Endothelial cell (in vitro differentiated cells): ENCODE measurements at places on chromosomes 6 and 20. TPM values are rescaled to one million over a fixed set of nuclear protein-coding genes. Genes with fewer than 3 reads are reported as not detected.

DNA sequence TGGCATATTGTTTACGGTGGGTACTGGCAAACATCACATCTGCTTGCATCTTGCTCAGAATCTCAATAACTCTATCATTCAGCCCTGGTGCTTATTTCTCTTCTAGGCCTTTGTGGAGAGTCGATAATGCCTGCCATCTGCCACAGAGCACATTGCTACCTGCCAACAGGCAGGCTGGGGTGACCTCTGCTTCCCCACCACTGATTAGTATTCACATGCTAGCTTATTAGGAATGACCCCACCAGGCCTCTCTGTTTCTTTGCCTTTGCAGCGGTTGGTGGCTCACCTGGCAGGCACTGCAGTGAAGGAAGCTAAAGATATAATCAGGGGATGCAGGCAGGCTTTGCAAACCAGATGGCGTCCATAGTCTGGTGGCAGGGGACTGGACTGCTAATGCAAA is 154.5 kb downstream of the MMS22L start:
- no peak overlapping the region for H3K4me3 ChIP-seq
- no peaks in the 10 kb centered on the region for H3K36me3 ChIP-seq
- H3K27ac ChIP-seq: no peak overlapping the region

GRCh38 chr20:59518881-59519706 is 85.2 kb upstream of the PHACTR3 start:
- peaks cover 21% of the 10 kb centered on the region for H3K4me1 ChIP-seq
- peaks cover 2% of the 10 kb centered on the region for H3K27me3 ChIP-seq
- H3K4me3 ChIP-seq: no peak overlapping the region
- H3K36me3 ChIP-seq: no peaks in the 10 kb centered on the region
- DNase-seq: peak; percentile 49
- H3K27ac ChIP-seq: no peak overlapping the region

DNA sequence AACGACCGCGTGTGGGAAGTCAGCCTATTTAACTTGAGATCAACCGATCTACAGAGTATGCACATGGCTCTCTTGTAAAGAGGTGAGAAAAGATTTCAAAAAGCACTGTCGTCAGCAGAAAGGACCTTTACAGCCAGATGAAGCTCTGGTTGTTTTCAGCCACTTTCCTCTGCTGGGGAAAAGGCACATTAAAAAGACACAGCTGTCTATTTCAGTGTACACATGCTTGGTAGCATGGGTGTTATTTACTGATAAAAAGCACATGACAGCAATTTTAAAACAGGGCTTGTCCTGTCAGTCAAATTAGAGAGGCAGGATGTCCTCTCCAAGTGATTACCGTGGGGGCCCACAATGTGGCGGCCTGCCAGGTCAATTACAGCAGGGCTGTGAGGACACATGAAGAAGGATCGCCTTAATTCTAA is 188.9 kb downstream of the PRKN start:
- H3K4me3 ChIP-seq: no peak overlapping the region
- no peak for DNase-seq
- peaks cover 1% of the 10 kb centered on the region for H3K27me3 ChIP-seq
- H3K36me3 ChIP-seq: no peaks in the 10 kb centered on the region

- H3K27me3 ChIP-seq: peaks cover 4% of the 10 kb centered on the region
- no peak for DNase-seq
- H3K36me3 ChIP-seq: no peaks in the 10 kb centered on the region
Measured at GRCh38 chr6:78460711-78461110, 406.6 kb upstream of the IRAK1BP1 start.

- no peaks in the 10 kb centered on the region for H3K27me3 ChIP-seq
- no peaks in the 10 kb centered on the region for H3K4me1 ChIP-seq
- H3K27ac ChIP-seq: no peak overlapping the region
- no peak overlapping the region for H3K4me3 ChIP-seq
- DNase-seq: no peak
Measured at GRCh38 chr20:44856856-44857448, 28.6 kb upstream of the YWHAB start.

- peaks cover 3% of the 10 kb centered on the region for H3K27me3 ChIP-seq
- H3K4me1 ChIP-seq: peaks cover 14% of the 10 kb centered on the region
- H3K27ac ChIP-seq: no peak overlapping the region
- DNase-seq: no peak
- no peak overlapping the region for H3K4me3 ChIP-seq
Measured at GRCh38 chr6:3046295-3046694, 22.0 kb upstream of the RIPK1 start.

- H3K36me3 ChIP-seq: no peaks in the 10 kb centered on the region
- no peak for DNase-seq
- H3K4me1 ChIP-seq: no peaks in the 10 kb centered on the region
- H3K27ac ChIP-seq: no peak overlapping the region
- H3K4me3 ChIP-seq: no peak overlapping the region
Measured at GRCh38 chr6:159877256-159877808, 13.5 kb upstream of the MAS1 start.

GRCh38 chr6:5138995-5139827 is 54.1 kb downstream of the PPP1R3G start:
- no peak overlapping the region for H3K4me3 ChIP-seq
- peaks cover 22% of the 10 kb centered on the region for H3K4me1 ChIP-seq
- no peak overlapping the region for H3K27ac ChIP-seq

GRCh38 chr20:10649797-10650160 is 24.0 kb downstream of the JAG1 start:
- H3K36me3 ChIP-seq: peaks cover 72% of the 10 kb centered on the region
- DNase-seq: no peak
- no peak overlapping the region for H3K27ac ChIP-seq
- no peak overlapping the region for H3K4me3 ChIP-seq
- H3K4me1 ChIP-seq: peaks cover 16% of the 10 kb centered on the region

DNA sequence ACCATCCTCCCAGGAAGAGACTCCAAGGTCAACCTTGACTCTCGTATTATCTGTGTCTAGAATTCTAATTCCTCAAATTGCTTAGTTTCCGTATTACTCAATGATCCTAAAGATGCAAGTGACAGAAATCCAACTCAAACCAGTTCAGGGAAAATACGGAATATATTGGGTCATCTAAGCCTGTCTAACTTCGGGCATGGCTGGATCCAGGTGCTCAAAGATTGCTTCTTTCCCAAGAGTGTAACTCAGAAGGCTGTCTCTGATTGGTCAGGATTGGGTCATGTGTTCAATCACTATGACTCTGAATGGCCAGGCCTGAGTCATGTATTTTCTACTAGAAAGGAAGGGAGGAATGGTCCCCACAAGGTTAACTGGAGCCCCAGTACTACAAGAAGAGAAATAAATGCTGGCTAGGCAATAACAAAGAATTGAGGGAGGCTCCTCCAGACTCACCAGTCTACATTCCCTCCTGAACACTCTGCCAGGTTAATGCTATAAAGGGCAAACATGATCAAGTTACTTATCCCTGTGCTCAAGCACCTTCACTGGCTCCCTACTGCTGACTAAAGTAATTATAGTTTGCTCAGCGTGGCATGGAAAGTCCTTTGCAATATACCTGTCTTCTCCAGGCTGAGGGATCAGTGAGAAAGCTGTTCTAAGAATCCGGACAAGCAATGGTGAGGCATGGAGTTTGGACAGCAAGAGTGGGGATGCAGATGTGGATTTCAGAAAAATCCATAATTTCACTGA is 15.4 kb upstream of the PREX1 start:
- H3K4me3 ChIP-seq: no peak overlapping the region
- H3K27ac ChIP-seq: no peak overlapping the region
- no peaks in the 10 kb centered on the region for H3K27me3 ChIP-seq
- no peaks in the 10 kb centered on the region for H3K36me3 ChIP-seq
- H3K4me1 ChIP-seq: peaks cover 10% of the 10 kb centered on the region

- H3K4me1 ChIP-seq: peaks cover 33% of the 10 kb centered on the region
- H3K36me3 ChIP-seq: no peaks in the 10 kb centered on the region
- peaks cover 6% of the 10 kb centered on the region for H3K27me3 ChIP-seq
- peak; percentile 14 for DNase-seq
Measured at GRCh38 chr6:25085756-25086155, 150.0 kb upstream of the RIPOR2 start.

GRCh38 chr6:111533087-111533784 is 50.2 kb upstream of the REV3L start:
- peaks cover 18% of the 10 kb centered on the region for H3K4me1 ChIP-seq
- H3K27ac ChIP-seq: no peak overlapping the region
- no peak for DNase-seq
- no peaks in the 10 kb centered on the region for H3K27me3 ChIP-seq
- no peaks in the 10 kb centered on the region for H3K36me3 ChIP-seq

- peak; percentile 12 for DNase-seq
- no peaks in the 10 kb centered on the region for H3K36me3 ChIP-seq
Measured at GRCh38 chr6:31321820-31322219, 35.2 kb downstream of the HLA-B start.

DNA sequence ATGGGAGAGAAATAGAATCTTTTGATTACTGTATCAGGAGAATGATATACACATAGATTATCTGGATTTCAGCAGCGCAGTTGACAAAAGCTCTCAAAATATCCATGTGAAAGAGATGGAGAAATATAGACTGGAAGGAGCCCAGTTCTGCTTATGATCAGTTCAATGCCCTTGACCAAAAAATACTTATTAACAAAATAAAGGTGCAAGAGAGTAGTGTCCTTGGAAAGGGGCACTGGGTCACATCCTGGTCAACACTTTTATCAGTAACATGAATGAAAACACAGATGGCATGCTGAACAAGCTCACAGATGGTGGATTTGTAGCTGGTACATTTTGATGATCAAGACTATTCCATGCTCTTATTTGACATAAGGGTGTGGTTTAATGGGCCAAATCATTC is 63.9 kb upstream of the PLEKHG1 start:
- DNase-seq: no peak
- peaks cover 2% of the 10 kb centered on the region for H3K27me3 ChIP-seq
- no peak overlapping the region for H3K27ac ChIP-seq
- H3K36me3 ChIP-seq: no peaks in the 10 kb centered on the region

DNA sequence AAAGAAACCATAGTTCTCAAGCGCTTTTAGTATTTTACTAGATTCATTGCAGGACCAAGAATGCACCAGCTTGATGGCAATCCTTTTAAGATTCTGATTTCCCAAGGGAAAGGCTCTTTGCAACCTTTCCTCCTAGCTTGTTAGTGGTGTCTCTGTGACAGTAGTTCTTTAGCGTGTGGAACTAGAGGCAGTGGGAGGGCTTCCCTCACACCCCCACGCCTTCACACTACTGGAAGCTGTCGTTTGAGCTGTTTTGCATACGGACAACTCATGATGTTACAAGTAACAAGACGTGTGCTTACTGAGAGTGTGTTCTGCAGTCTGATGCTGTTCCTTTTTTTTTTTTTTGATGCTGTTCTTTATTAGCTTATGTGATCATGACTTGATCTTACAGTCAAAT is 34.1 kb downstream of the EYA4 start:
- no peak overlapping the region for H3K27ac ChIP-seq
- no peaks in the 10 kb centered on the region for H3K4me1 ChIP-seq

- no peaks in the 10 kb centered on the region for H3K36me3 ChIP-seq
- no peak overlapping the region for H3K4me3 ChIP-seq
- H3K27me3 ChIP-seq: peaks cover 1% of the 10 kb centered on the region
- H3K4me1 ChIP-seq: peaks cover 20% of the 10 kb centered on the region
- no peak for DNase-seq
Measured at GRCh38 chr6:75504465-75505222, 11.0 kb upstream of the FILIP1 start.

DNA sequence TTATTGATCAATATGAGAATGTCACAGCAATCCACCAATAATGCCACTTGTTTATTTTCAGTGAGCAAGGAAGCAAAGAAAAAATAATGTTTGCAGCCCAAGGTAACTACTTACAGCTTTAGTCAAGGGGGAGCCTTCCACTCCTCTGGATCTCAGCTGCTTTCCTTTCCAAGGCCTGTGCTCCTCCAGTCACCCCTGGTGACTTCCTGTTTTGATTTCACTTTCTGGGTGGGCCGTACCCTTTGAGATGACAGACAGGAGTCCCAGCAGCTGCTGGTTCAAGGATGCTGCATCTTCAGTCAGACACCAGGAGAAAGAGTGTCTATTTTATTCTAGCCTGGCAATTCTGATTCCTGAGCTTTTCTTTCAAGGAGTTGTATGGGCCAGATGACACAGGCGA is 5.6 kb upstream of the VNN2 start:
- H3K27ac ChIP-seq: no peak overlapping the region
- H3K4me1 ChIP-seq: peaks cover 9% of the 10 kb centered on the region
- DNase-seq: no peak
- H3K27me3 ChIP-seq: no peaks in the 10 kb centered on the region
- H3K4me3 ChIP-seq: no peak overlapping the region

GRCh38 chr20:13261460-13262301 is 40.6 kb downstream of the ISM1 start:
- peaks cover 4% of the 10 kb centered on the region for H3K27me3 ChIP-seq
- H3K27ac ChIP-seq: no peak overlapping the region
- H3K4me1 ChIP-seq: peaks cover 46% of the 10 kb centered on the region
- H3K36me3 ChIP-seq: peaks cover 2% of the 10 kb centered on the region

DNA sequence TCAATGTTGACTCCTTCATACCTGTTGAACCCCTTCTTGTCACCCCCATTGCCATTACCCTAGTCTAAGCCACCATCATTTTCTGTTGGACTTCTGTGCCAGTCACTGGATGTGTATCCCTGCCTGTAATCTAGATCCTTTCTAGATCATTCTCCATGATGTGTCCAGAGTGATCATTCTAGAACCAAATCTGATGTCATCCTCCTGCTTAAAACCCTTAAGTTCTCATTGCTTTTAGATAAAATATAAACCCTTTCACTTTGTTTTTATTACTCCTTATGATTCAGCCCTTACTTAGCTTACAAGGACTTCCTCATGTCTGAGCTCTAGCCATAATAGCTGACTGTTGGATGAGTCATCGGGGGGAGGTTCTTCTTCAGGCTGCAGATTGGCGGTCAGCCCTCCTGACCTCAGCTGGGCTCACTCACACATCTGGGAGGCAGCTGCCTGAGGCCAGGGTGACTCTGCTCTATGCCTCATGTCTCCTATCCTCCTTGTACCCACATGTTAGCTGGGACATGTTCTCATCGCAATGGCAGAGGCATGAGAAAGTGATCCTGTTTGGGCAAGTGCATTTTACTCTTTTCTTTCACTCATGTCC is 287.6 kb downstream of the ESR1 start:
- peaks cover 2% of the 10 kb centered on the region for H3K27me3 ChIP-seq
- no peak overlapping the region for H3K4me3 ChIP-seq
- no peak for DNase-seq
- peaks cover 6% of the 10 kb centered on the region for H3K4me1 ChIP-seq
- no peak overlapping the region for H3K27ac ChIP-seq

DNA sequence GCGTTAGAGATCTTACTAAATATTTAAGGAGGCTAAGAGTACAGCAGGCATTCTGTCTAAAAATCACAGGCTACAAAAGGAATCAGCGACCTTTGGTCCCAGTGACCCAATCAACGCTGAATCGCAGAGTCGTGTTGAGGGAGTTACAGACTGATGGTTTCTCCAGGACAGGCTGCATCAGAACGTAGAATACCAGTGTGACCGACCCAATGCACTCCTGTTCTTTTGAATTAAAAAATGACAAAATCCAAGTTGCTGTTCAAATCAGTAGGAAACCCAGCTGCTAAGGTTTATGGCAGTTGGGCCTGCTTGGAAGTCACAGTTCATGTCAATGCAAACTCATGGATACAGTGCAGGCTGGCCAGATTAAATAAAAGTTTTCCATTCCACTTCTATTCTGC is 155.8 kb upstream of the AFDN start:
- no peak for DNase-seq
- no peaks in the 10 kb centered on the region for H3K36me3 ChIP-seq
- H3K4me1 ChIP-seq: peaks cover 30% of the 10 kb centered on the region

Gene IL20RA
- total RNA-seq: 0.10 TPM

Gene SIGLEC1
- total RNA-seq: not detected

Gene PLCB1
- total RNA-seq: 8.1 TPM

Gene CLPSL2
- not detected for total RNA-seq

Gene IRAK1BP1
- 5.2 TPM for total RNA-seq

Gene ZNF334
- 19.5 TPM for total RNA-seq

Gene CAGE1
- total RNA-seq: not detected

Gene GRIK2
- total RNA-seq: 2.8 TPM

Gene TSPO2
- not detected for total RNA-seq

Gene TMC2
- total RNA-seq: not detected

Gene SLC17A3
- 0.23 TPM for total RNA-seq

Gene PAK5
- total RNA-seq: 0.10 TPM

Gene MAK
- not detected for total RNA-seq
